Heart right ventricle (tissue), 16 donors: ENCODE measurements at places on chromosomes 3 and 15. TPM values are rescaled to one million over a fixed set of nuclear protein-coding genes. Genes with fewer than 3 reads are reported as not detected.

Gene SKOR1
- 0.18 TPM for total RNA-seq

Gene FBLN2
- 43.6 TPM for total RNA-seq

Gene STRIT1
- 5.6 TPM for total RNA-seq

Gene CPNE9
- total RNA-seq, result not detected

Gene ASTE1
- total RNA-seq, result 4.1 TPM

Gene CNTN3
- 0.64 TPM for total RNA-seq

Gene LMAN1L
- 11.4 TPM for total RNA-seq

Gene ALPK3
- 112 TPM for total RNA-seq

Gene TRNT1
- total RNA-seq, result 11.8 TPM

Gene CFAP92
- 1.2 TPM for total RNA-seq

Gene NRROS
- total RNA-seq, result 2.0 TPM

Gene CSPG5
- 0.21 TPM for total RNA-seq

Gene VIPR1
- 1.4 TPM for total RNA-seq

Gene C2CD4B
- 3.0 TPM for total RNA-seq

Gene CCDC54
- total RNA-seq, result not detected

Gene CTXN2
- not detected for total RNA-seq
